ENCODE measurements at places on chromosomes 2 and 18.

GRCh38 chr18:54359233-54359632 lies 1.5 kb downstream of the C18orf54 start:
- DNase-seq, result no peak

DNA sequence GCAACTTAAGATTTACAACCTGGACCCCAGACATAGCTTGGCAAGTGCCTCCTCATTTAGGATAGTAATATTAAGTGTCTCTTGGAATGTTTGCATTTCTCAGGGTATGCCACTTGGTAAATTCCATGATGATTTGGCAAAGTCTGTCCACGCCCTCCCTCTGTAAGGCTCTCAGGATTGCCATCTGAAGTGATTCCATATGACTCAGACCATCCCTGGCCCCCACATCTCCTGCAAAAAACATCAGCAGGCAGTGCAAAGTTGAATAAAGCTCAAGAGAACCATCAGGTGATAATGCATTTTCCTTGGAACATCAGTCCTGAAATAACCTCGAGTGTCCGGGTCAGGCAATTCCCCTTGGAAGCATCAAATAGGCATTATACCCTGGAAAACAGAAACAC lies 27.1 kb upstream of the PIEZO2 start:
- no peak for DNase-seq

GRCh38 chr2:46689993-46690392 lies 210.6 kb downstream of the TMEM247 start:
- no peak for DNase-seq

GRCh38 chr2:54899576-54900200 lies 150.6 kb downstream of the RTN4 start:
- no peak for DNase-seq

DNA sequence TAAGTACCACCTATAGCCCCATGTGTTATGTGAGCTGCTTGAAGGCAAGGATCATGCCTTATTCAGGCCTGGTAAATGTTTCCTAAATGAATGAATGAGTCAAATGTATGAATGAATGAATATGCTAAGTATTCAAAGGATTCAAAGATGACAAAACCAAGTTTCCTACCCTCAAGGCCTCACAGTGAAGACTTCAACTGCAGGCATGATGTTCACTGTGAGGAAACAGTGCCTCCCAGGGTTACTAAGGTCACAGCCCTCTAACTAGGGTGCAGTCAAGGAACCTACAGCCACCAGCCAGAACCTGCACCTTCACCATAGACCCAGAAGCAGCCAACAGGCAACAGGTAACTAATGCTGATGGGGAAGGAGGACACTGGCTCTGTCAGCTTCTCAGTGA lies 69.3 kb downstream of the SUMO1 start:
- no peak for DNase-seq

DNA sequence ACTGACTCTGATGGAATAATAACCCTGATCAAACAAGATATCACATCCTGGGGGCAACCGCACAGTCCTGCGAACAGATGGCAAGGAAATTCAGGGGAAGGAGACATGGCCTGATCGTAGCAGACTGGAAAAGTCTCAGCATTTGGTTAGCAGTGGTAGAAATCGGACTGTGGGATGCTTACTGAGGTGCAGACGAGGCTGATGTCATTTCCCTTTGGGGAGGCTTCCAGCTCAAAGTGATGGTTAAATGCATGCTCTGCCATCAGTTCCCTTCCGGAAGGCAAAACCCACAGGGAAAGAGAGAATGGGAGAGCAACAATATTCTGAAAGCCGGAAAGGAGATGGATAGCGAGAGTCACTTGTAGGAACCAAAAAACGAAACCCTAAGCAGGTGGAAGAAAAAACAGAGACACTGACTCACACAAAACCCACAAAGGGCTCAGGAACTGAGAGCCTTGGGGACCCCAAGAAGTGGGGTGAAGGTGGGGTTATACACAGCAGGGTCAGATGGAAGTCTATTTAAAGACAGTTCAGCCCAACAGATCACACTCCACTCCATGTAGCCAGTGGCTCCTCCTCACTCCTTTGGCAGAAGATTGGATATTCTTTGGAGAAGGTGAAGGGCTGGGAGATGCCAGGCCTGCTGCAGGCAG lies 93.1 kb downstream of the INPP5D start:
- DNase-seq, result no peak
